ENCODE measurements at places on chromosomes 2 and 18. TPM values are rescaled to one million over a fixed set of nuclear protein-coding genes. Genes with fewer than 3 reads are reported as not detected.

DNA sequence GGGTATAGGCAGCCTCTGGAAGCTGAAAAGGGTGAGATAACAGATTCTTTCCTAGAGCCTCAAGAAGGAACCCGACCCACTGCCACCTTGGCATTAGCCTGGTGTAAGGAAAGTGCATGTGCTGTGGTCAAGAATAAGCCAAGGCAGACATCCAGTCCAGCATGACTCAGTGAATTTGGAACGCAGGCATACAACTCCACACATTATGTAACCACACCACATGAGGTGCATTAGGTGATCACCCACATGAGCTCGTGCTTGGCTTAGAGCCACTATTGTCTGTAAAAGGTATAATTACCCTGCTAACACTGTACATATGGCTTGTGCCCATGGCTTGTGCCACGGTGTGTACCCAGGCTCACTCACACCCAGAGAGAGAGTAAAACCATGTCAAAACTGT is 583.7 kb upstream of the HNMT start:
- no peak for DNase-seq

GRCh38 chr2:55763721-55764120 is 70.1 kb upstream of the PNPT1 start:
- no peak for DNase-seq

DNA sequence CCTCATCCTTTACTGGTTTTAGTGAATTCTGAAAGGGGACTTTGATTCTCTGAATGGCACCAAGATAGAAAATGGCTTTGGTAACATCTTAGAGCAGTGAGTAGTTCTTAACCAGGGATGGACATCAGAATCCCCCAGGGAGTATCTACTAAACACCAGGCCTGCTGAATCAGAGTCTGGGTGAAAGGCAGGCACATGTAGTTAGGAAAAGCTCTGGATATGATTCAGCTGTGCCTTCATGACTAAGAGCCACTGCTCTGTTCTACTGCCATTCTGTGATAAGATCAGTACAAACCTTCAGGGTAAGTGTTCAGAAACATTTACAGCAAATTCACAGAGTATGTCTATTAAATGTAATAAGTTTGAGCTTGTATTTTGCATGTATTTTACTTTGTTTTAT is 46.2 kb upstream of the B3GNT2 start:
- DNase-seq = no peak

GRCh38 chr2:144998435-144998834 is 478.5 kb upstream of the ZEB2 start:
- no peak for DNase-seq

GRCh38 chr2:43616967-43617680 is 19.9 kb upstream of the PLEKHH2 start:
- DNase-seq = no peak

- DNase-seq = no peak
These were observed 9.0 kb downstream of the CDKL4 start for GRCh38 chr2:39234754-39235153.

GRCh38 chr2:70992945-70993853 is 1.5 kb downstream of the TEX261 start:
- DNase-seq = peak; percentile 25

- DNase-seq = no peak
These were observed 279.5 kb upstream of the PARD3B start for GRCh38 chr2:204265681-204266181.

DNA sequence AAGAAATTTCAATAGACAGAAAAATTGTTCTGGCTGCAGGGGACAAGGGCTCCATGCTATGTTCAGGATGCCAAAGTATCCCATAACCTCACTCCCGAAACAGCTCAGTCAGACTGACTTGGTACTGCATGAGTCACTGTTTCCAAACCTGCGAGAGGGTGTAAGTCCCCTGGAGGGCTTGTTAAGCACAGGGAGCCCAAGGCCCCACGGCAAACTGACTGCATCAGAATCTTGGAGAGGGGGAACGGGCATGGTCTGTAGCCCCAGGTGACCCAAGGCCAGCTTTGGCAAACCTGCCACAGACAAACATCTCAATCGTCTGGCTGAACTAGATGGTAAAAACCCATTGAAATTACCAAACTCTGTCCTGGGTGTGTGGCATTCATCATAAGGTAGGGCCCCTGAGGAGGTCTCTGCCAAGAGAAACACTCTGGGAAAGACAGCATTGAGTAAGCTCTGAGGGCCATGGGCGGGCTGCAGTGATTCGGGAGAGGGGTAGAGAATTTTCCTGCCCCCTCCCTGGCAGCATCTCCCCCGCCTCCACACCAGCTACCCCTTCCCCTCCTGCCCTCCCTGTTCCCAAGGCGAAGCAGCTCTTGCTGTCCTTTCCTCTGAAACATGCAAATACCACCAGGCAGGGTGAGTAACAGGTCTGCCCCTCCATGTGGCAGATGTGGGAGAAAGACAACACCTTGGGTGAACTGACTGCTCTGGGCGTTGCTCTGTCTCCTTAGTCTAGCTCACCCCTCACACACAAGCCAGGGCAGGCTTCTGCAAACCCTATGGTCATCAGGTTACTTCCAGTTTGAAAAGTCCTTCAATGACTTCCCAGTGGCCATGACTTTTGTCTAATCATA is 274.7 kb upstream of the SIX2 start:
- DNase-seq = peak; percentile 81

- DNase-seq = no peak
These were observed 82.6 kb upstream of the ST3GAL5 start for GRCh38 chr2:85971366-85971765.

- no peak for DNase-seq
These were observed 12.0 kb downstream of the SERPINE2 start for GRCh38 chr2:224027070-224027469.

DNA sequence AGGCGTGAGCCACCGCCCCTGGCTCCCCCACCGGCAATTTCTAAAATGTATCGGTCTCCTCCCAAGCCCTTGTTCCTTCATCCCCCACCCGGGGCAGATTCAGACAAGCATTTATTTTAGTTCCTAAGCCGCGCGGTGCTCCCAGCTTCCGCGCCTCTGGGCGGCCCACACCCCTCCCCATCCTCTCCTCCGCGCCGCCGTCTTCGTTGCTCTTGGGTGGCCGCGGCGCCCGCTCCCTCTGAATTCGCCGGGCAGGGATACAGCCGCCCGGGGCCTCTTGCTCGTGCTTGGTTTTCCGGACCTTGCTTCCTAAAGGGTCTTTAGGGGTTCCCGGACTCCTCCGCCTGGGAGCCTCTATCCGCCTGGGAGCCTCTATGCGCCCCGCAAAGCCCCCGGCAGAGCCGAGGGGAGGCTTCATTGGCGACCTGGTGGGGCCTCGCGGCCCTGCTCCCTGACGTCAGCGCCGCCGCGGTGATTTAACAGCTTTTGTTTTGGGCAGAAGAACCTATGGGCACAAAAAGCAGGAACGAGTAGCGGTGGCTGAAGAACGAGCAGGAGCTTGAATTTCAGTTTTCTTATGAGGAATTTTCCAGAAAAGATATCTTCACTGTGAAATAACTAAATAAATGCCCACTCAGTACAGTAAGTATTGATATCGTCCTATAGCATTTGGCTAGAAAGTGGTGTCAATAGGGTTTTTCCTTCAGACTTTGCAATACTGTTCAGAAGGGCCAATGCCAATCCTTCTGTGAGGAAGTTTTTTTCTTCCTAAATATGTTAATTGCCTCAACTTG is 37.3 kb downstream of the PRKRA start:
- peak; percentile 93 for DNase-seq

- no peak for DNase-seq
These were observed 228.8 kb downstream of the VAPA start for GRCh38 chr18:10142496-10143160.

DNA sequence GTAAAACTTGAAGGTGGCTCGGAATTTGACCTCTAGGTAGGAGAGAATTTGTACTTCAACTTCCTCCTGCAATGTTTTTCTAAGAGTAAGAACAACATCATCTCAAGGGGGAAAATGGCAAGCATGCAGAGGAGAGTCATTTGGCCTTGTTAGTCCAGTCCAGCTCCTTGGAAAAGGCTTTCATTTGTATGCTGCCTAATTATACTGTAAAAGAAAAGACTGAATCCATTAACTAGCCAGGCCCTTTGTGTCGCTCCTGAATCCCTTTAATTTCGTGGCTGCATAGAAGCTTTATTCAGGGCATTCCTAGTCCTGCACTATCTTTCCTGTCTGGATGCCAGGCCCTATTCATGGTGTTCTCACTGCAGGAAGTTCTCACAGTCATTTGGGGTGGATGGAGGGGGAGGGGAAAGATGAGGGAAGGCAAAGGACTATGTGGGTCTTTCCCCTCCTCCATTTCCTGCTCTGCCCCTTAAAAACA is 36.0 kb downstream of the PHLPP1 start:
- no peak for DNase-seq

GRCh38 chr18:10299643-10300042 is 154.8 kb upstream of the APCDD1 start:
- no peak for DNase-seq

DNA sequence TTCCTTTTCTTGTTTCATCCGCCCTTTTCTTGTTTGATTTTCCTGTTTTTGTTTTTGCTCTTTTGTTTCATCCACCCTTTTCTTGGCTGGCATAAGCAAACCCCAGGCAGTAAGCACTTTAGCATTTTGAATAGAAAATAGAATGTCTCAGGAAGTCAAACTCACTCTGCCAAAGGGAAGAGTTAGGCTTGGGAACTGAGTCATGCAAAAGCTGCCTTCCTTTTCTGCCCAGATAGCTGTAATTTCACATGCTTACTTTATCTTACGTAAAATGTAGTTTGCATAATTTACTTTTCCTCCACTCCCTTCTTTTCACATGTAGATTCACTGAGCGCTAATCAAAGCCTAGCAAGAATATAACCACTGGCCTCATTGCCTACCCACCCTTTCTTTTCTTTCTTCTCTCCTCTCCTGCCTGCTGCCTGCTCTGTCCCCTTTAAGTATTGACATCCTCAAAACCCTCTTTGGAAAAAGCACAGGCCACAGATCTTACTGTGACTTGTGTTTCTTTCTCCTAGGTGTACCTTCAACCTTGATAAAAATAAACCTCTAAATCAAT is 48.4 kb downstream of the CNGA3 start:
- DNase-seq = no peak

DNA sequence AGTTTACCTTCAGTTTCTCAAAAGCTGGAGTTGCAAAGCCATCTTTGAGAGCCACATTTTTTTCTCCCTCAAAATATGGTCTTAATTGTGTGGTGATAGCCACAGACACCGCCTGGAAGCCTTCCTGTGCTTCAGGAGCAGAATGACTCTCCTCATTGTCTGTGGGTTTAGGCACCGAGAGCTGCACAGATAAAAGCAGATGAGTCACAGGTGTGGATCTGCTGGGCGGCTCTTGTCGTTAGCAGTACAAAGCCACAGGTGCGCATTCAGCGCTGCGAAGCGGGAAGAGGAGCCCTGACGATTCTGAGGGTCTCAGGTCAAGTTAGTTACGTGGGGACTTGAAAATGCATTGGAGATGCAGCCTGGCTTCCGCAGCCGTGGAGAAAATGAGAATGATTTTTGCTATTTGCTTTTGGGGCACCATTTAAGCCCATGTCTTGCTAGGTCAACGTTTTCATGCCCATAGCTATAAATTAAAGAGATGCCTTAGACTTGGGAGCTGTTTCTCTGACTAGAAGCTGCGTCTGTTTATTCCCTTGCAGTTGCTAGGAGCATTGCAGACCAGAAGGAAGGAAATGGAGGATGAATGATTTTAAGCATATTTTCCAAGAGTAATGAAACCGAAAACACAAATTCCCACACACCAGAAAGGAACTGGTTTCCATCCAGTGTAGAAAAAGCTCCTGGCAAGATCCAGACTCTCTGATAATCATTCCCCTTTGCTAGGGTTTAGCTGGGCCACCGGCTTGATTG is 51.5 kb downstream of the KLHL29 start:
- peak; percentile 35 for DNase-seq

GRCh38 chr2:151760139-151760650 is 25.9 kb upstream of the NEB start:
- no peak for DNase-seq

GRCh38 chr2:145591109-145591809 is 1071.3 kb upstream of the ZEB2 start:
- DNase-seq = no peak

DNA sequence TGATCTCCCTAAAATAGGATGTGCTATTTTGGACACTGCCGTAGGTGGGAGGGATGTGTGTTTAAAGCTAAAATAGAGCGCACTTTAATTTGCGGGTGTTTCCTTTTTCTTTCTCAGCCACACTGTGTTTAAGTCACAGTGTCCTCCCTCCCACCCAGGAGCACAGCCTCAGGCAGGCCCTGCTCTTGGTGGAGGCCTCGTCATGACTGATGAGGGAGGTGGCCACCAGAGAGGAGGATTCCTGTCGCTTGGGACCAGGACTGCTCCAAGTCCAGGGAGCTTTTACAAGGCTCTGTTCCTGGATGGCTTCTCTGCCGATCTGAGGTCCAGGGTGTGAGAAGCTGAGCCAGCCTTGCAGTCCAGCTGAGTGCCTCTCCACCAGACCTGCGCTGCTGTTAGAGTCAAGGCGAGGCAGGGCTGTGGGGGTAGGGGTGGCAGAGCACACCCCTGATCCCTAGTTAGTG is 33.5 kb downstream of the INPP4A start:
- no peak for DNase-seq

DNA sequence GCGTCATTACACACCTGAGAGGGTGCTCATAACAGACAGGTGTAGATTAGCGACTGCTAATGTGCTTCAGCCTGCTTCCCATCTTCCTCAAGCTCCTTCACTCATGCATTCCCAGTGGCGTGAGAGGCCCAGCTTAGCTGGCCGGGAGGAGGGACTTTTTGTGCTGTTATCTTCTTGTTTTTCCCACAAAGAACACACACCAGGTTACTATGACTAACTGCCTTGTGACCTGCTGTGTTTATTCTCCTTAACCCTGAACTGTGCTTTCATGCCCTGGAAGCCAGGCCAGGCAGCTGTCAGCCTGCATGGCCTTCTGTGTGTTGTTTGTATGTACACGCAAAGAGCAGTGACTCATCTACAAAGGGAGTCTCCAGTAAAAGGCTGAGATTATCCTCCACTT is 143.8 kb downstream of the PIEZO2 start:
- no peak for DNase-seq

The ZNF24 gene
- 52.5 TPM for total RNA-seq

The HK2 gene
- 26.4 TPM for total RNA-seq

The PLB1 gene
- 16.3 TPM for total RNA-seq

The EFEMP1 gene
- total RNA-seq = 793 TPM

The MTIF2 gene
- total RNA-seq = 13.0 TPM

The NOTO gene
- total RNA-seq = not detected

The HRH4 gene
- 0.10 TPM for total RNA-seq

The ONECUT2 gene
- total RNA-seq = 0.32 TPM

The NPHP1 gene
- 8.3 TPM for total RNA-seq

The TUBA3E gene
- not detected for total RNA-seq

The L3MBTL4 gene
- 2.8 TPM for total RNA-seq

The SLC14A1 gene
- total RNA-seq = 44.8 TPM

The STAT4 gene
- total RNA-seq = 3.8 TPM

The UGT1A3 gene
- not detected for total RNA-seq

Measured in aorta (tissue), 5 donors.